ENCODE measurements at places on chromosomes 16 and 17.

DNA sequence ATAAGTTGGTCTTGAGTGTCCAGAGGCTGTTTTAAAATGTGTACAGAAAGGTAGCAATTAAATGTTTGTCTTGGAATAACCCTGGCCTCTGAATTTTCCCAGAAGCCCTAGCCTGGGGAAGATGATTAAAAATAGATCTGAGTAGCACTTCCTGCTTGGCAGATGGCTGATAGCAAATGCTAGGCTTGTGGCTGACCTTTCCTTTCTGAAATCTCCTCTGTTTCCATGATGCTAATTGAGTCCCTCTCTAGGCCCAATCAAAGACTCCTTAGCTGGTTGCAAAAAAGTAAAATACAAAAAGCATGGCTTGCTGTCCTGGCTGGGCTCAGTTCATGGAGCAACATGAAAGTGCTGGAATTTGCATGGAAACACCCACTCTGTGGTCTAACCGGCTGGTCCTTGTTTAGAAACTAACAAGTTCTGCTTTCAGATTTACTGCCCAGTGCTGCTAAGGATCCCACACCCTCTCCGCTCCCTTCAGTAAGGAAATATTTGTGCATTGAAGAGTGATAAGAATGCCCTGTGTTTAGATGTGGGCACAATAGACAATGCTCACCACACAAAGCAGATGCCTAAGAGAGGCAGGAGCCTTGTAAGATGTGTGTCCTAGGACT lies 40.8 kb downstream of the YPEL2 start:
- DNase-seq, result peak; percentile 40

DNA sequence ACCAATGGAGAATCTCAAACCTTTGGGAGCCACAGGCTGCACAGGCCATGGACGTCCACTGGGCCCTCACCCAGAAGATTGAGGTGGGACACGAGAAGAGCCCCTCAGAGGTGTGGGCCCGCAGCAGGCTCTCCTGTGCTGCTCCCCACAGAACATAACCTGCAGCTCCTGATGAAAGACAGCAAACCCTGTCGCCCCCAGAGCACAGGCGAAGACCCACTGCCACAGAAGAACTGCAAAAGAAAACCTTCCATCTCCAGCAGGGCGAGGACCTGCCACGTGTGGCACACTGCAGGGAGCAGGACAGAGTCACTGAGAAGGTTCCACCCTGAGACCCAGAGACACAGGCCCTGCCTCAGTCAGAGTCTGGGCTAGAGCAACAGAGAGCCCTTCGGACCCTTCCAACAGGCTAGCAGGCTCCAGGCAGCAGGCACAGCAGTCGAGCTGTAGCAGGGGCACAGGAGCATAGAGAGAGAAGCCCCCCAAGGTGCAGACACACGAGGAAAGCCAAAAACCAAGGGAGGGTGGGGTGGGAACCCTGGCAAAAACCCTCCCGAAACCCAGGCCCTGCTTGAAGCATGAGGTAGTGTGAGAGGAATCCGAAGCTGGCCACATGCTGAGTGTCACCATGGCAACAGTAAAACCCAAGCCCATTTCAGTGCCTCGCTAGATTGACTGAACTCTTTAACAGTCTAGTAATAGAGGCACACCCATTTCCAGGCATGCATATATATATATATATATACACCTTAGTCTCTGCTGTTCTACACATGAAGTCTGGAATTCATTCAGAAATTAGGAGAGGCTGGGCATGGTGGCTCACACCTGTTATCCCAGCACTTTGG lies 60.0 kb upstream of the CHMP6 start:
- no peak for DNase-seq

GRCh38 chr17:50451943-50452629 lies 16.6 kb downstream of the CHAD start:
- DNase-seq, result no peak

DNA sequence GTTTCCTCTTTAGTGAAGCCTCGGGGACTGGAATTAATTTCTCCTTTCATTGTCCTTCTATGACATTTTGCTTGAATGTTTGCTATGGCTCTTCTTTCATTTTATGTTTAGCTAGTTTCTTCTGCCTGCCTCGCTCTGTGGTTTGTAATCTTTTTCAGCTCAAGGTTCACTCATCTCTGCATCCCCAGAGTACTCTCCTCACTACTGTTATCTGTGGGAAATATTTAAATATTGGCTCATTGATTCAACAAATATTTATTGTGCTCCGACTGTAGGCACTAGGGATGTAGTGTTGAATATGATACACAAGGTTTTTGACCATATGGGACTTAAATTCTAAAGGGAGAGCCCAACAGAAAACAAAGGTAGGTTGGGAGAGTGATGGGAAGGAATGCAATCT lies 195.9 kb downstream of the PHKB start:
- no peak for DNase-seq

GRCh38 chr17:38906460-38907228 lies 18.8 kb upstream of the LASP1NB start:
- no peak for DNase-seq

DNA sequence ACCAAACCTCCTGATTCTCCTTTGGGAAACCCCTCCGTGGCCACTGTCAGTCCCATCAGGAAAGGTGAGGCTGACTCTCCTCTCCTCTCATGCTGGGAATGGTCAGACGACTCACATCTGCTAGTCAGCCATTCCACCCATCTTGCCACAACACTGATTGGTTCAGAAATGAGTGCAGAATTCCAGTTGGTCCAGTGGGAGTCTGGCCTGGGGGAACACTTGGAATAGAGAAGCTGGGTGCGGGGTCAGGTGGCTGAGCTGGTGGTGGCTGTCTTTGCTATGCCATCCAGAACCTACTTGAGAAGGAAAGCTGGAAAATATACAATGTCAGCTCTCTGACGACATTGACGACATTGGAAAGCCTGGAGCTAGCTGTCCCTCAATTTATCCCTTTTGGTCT lies 23.6 kb upstream of the PLLP start:
- no peak for DNase-seq

- DNase-seq, result no peak
These were observed 35.4 kb downstream of the WSCD1 start for GRCh38 chr17:6105649-6106007.

DNA sequence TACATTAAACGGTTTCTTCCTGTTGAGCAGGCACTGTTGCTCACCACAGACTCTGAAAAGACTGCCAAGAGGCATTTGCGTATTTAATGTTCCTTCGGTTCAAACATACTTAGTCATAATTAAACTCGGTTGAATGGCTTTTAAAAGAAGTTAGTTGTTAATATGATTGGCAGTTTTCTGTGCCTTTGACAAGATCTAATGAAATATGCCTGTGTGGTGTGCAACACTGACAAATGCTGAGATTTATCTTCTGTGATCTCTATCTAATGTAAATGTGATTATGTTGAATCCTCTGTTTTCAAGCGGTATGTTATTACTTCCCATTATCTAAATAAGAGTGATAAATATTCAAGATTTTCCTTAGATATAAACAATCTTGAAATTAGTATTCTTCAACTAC lies 1046.6 kb downstream of the CDH8 start:
- DNase-seq, result no peak

- DNase-seq, result no peak
These were observed 1.1 kb downstream of the GAS7 start for GRCh38 chr17:10197362-10197720.

- no peak for DNase-seq
These were observed 25.8 kb downstream of the ASIC2 start for GRCh38 chr17:33267271-33267790.

- no peak for DNase-seq
These were observed at the start of gene CCL23 for GRCh38 chr17:36017799-36018198. TSS of gene CCL23 (minus strand) at chr17:36017972. CDS start at chr17:36017897, 75 bp downstream.
